MG63 (cell line): ENCODE measurements at places on chromosomes 1 and 21. TPM values are rescaled to one million over a fixed set of nuclear protein-coding genes. Genes with fewer than 3 reads are reported as not detected.
A peak's percentile ranks its signal among the peaks of the same experiment; 100 is the strongest.

DNA sequence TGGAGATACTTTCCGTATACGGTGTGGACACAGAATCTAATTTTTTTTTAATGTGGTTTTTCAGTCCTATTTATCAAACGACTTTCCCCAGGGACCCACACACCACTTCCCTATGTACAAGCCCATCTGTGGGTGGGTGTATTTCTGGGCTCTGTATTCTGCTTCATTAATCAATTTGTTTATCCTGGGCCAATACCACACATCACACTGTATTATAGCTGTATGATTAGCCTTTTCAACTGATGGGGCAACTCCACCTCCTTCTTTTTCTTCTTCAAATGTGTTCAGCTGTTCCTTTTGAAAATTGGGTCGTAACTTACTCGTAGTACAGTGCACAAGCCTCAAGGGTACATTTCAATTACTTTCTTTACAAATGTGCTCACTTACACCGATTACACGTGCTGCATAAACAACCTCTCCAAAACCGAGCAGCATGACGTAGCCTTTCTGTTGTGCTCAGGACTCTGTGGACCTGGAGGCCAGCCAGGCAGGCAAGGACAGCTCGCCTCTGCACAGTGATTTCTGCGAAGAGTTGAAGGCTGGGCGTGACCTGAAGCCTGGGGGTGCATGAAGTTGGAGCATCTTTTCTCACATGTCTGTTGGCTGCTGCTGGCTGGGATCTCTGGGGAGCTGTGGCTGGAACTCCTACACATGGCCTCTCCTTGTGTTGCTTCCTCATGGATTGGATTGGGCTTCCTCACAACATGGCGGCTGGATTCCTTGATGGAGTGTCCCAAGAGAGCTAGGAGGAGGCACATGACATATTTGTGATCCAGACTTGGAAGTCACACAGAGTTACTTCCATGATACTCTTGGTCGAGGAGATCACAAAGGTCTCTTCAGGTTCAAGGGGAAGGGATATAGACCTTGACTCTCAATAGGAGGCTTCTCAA is 126.5 kb downstream of the CRYAA start:
- DNase-seq, result no peak

DNA sequence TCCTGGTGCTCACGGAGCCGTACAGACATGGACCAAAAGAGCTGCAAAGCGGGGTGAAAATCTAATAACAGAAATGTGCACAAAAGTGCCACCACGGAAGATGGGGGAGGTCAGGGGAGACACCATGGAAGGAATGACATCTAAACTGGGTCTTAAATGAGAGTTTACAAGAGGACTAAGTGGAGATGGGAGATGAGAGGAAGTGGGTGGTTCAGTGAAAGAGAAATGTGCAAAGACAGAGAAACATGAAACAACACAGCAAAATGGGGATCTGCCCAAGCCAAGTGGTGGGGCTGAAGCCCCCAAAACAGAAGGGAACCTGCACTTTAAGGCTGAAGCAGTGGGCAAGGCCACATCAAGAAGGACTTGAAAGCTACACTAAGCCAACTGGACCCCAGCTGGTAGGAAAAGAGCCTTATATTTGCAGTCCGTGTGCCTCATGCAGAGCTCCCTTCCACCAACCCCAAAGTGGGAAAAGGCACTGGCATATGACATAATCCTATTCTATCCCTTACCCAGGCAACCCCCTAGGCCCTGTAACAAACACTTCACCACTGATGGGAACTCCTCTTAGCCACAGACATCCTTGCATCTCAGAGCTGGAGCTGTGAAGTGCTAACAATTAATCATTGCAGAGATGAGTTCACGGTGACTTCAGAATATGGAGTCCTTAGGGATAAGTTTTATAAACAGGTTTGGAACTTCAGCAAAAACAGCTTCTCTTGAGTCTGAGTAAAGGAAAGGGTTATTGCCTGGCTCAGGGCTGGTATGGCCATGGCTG is 198.6 kb upstream of the EDN2 start:
- no peak for DNase-seq

PTPN7 gene
- total RNA-seq, result not detected in 2 replicates

AMY1B gene
- total RNA-seq, result not detected in 2 replicates

LAD1 gene
- not detected in 2 replicates for total RNA-seq

DNA sequence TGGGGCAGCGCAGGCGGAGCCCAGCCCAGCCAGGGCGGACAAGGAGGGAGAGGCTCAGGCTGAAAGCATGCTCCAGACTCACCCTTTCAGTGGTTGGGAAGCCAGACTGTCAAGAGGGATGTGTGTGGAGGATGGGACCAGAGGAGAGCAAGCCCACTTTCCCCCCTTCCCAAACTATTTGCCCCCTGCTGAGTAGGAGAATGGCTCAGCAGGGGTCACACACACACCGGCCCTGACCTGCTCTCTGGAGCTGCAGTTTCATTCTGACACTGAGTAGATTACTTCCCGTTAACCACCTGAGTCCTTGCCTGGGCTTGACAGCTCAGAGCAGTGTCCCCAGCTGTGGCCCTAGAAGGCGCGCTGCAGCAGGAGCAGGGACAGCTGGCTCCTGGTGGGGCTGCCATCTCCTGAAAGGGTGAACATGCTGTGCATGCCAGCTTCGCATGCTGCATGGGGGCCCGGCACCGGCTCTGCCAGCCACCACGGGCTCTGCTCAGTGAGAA is 51.6 kb upstream of the CNTN2 start:
- no peak for DNase-seq

DNA sequence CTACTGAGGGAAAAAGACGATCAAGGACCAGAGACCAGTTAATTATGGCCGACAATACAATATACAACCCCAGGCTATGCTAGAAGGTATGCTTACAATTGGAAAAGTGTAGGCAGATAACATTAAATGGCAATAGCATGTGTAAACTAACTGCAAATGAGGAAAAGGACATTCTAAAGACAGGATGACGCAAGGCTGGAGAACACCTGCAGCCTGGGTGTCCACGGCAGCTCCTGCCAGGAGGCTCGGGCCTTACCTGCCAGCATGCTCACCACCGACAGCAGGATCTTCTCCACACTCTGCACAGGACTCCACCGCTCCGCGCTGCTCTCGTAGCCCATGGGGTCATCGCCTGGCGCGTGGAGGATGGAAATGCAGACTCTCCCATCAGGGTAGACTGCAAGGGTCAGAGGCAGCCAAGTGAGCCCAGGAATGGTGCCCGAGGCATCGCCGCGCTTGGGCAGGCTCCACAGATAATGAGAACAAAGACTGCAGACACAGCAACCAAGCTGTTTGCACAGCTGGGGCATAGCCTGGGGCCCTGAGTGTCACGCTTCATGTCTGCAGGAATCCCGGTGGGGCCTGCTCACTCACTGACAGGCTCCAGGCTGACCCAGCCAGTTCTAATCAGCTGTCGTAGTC is 28.2 kb downstream of the UBE2G2 start:
- DNase-seq, result no peak

- DNase-seq, result no peak
Measured at GRCh38 chr1:32201011-32201855, 838 bp downstream of the CCDC28B start.

SRGAP2C gene
- 9.7 and 10.8 TPM in 2 replicates for total RNA-seq

- DNase-seq, result no peak
Measured at GRCh38 chr1:220754212-220754917, 6.2 kb downstream of the MTARC2 start.

- no peak for DNase-seq
Measured at GRCh38 chr1:104746994-104747393, 997.3 kb downstream of the AMY1C start.

DDR2 gene
- 38.1 and 51.2 TPM in 2 replicates for total RNA-seq

DNA sequence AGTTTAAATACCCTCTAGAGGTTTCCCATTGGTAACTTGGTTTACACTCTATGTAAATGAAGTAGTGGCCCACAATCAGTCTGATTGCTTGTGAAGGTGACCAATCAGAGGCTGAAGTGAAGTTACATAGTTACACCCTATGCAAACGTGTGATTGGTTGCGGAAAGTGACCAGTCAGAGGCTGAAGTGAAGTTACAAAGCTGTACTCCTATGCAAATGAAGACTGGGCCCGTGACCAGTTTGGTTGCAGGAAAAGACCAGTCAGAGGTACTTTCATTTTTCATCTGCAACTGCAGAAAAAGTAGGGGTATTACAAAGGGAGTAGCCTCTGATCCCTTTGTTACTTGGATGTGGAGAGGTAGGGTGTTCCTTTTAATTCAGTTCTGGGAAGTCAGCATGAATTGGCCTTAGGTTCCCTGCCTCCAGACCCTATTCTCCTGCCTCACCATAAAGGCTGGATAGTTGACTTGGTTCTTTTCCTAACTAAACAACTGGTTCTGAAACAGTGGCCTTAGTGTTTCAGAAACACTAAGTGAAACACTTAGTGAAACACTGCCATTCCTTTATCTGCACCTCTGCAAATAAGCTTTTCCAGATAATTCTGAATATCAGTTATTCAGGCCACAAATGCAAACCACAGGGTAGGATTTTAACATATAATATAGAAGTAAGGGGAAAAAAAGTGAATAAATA is 39.3 kb downstream of the MAGI3 start:
- DNase-seq, result peak; percentile 9

- peak; percentile 89 for DNase-seq
Measured at GRCh38 chr1:228150461-228151179, 890 bp downstream of the GJC2 start.

DNA sequence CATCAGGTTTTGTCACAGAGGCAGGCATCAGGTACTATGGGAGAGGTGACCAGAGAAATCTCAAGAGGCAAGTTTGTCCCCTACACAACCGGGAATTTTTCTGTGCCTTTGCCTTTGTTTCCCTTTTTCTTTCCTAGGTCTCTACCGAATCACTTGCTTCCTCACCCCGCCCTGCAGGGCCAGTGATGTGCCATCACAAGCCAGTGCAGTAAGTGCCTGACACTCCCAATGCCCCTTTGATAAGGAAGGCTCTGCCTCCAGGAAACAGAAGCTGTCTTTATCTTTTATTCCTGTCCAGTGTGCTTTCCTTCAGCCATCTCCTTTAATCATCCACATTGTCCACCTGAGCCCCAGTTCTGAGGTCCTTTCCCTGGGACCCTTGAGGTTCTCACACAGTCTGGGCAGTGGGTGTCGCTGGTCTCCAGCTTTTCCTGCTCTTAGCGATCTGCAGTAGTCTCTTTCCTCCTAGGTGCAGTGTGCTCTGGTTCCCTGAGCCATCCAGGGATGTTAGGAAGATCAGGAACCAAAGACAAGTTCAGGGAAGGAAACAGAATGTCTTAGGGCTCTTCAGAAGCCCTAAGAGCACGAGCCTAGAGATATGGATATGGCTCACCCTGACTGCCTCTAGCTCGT is 36.6 kb downstream of the GJA5 start:
- peak; percentile 13 for DNase-seq
